Bronchus fibroblast of lung (primary cell): ENCODE measurements at places on chromosomes 4 and X. TPM values are rescaled to one million over a fixed set of nuclear protein-coding genes. Genes with fewer than 3 reads are reported as not detected.

Gene MXRA5
- 0.50 and 0.59 TPM in 2 replicates for total RNA-seq

Gene SCD5
- total RNA-seq: 4.0 and 4.9 TPM in 2 replicates

Gene POU3F4
- not detected in 2 replicates for total RNA-seq

Gene FBXO8
- total RNA-seq: 17.1 and 20.8 TPM in 2 replicates

Gene FUNDC2
- total RNA-seq: 25.1 and 27.2 TPM in 2 replicates

Gene PPP4R3C
- not detected in 2 replicates for total RNA-seq

Gene CYLC1
- total RNA-seq: not detected in 2 replicates

Gene SULT1B1
- total RNA-seq: 1.0 and 3.4 TPM in 2 replicates

Gene GLUD2
- 0.15 and 0.34 TPM in 2 replicates for total RNA-seq

Gene IL2RG
- not detected in 2 replicates for total RNA-seq

Gene ADH1C
- 0.34 and 1.5 TPM in 2 replicates for total RNA-seq

Gene ELF4
- total RNA-seq: 17.5 and 17.8 TPM in 2 replicates

Gene POLA1
- total RNA-seq: 10.1 and 10.3 TPM in 2 replicates
